ENCODE measurements at places on chromosomes 5 and 9.

DNA sequence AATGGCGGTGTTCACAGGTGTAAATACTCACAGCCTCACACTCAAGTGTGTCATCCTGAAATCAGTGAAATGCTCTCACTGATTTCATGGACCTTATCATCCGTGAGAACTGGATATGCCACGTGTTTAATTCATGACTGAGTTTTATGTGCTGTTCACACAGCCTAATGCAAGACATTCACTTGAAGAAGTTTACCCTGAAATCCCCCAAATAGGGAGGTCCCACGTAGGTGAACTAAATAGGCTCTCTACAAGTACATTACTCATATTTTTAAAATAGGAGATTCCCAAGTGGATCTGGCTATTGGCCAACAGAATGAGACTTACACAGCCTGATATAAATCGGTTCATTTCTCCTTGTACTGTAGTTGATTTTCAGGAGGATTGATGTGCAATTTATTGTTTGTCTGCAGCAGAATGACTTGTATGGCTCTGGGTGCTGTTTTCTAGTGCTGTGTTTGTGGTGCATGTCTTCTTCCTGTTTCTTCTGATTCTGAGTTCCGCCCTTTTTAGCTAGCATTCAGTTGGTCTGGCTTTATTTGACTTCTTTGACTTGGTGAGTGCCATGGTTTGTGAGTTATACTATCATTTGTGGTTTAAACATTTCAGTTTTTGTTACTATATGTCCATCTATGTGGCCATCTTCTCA, 25.1 kb downstream of the TRIO start:
- no peak for DNase-seq

DNA sequence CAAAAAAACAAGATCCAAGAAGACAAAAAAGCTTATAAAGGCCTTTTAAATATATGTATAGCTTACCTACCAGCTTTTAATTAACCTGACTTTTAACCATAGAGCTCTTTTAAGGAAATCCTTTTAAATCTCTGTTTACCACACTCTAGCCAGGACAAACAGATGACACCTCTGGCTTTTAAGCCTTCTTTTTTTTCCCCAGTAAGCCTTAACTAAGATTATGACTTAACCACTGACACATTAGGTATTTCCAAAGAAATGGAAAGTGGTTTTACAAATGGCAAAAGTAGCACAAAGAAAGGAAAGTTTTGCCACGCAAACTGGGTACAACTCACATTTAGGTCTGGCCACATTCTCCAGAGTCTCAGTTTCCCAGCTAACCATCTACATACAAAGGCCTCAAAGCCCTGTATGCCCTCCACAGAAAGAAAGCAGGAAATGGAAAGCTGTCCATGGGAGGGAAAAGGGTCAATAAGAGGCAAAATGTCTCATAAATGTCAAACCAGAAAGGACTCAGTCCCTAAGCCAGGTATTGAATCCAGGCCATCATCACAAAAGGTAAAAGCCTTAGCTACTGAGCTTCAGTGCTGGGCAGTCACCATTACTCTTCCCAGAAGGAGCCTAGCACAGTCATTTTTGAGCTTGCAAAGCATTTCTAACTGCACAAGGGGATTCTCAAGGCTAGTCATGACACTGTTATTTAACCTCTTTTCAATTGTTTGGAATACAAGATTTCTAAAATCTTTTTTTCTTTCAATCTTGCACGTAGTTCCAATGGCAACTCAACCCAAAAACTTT, 19.7 kb downstream of the TMEM161B start:
- DNase-seq: no peak

GRCh38 chr5:123937230-123937629, 425.3 kb downstream of the CSNK1G3 start:
- peak; percentile 30 for DNase-seq

DNA sequence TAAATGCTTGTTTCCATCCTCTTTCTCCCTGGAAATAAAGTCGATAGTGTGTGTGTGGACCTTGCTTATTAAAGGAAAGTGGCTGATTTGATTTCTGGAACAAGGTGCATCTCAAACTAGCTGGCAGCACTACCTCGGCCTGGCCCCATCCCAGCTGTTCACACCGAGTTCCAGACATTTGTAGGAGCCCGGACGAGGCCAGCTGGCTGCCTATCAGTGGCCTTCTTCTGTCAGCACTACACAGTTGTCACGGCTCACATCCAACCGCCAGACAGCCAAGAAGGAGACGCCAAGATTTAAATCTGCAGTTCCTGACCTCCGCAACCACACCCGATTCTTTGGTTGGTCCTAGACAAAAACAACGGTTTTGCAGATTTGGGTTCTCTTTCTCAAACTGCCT, 63.6 kb downstream of the PALM2AKAP2 start:
- DNase-seq: no peak

- no peak for DNase-seq
These were observed 21.3 kb downstream of the WWC1 start for GRCh38 chr5:168312606-168313295.

DNA sequence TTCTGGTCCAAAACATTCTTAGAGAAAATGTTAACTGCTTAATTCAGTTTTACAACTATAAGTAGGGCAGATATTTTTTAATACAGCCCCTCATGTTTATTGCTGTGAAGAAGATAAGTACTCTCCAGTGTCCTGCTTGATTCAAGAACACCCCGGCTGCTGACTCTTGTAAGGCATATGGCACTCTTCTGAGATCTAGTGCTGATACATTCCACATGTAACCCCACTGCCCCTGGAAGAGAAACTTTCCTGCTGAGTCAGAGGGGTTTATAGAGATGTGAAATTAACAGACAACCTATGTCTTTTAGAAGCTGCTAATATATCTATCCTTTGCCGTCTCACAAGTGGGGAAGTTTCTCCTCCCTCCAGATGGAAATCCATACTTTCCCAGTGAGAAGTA, 1.0 kb upstream of the MINAR2 start:
- no peak for DNase-seq

Measured in NCI-H460 (cell line).